BJ (cell line): ENCODE measurements at places on chromosomes 1 and 21.

DNA sequence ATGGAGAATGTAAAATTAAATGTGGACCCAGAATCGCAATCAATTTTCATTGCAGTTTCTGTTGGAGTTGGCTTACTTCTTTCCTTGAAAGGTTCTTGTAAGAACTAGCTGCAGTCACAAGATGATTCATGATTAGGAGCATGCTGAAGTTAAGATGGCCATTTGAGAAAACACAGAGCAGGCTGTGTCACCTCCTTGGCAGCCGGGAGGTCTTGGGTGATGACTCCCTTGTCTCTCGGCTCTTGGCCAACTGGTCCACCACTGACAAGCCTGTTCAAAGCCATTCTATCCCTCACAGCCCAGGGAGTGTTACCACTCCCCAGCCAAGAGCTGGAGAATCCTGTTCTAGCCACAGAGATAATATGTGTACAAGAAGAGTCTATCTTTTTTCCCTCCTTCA, 40.6 kb downstream of the OPTC start:
- DNase-seq, result peak; percentile 85

DNA sequence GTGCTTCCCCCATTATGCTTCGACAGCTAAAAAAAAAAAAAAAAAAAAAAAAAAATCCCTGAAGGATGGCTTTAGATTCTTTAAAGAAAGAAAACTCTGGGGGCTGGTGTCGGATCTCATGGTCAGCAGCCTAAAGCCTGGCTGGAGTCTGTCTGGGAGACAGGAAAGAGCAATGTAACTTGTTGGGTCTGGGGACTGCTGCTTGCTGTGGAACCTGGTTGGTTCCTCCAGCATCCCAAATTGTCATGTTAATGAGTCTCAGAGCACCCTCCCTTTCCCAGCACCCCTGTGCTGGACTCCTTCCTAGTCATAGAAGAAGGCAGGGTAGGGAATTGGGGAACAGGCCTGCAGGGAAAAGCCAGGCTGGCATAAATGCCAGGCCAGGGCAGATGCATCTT, 3.0 kb downstream of the KCNC4 start:
- DNase-seq, result no peak

DNA sequence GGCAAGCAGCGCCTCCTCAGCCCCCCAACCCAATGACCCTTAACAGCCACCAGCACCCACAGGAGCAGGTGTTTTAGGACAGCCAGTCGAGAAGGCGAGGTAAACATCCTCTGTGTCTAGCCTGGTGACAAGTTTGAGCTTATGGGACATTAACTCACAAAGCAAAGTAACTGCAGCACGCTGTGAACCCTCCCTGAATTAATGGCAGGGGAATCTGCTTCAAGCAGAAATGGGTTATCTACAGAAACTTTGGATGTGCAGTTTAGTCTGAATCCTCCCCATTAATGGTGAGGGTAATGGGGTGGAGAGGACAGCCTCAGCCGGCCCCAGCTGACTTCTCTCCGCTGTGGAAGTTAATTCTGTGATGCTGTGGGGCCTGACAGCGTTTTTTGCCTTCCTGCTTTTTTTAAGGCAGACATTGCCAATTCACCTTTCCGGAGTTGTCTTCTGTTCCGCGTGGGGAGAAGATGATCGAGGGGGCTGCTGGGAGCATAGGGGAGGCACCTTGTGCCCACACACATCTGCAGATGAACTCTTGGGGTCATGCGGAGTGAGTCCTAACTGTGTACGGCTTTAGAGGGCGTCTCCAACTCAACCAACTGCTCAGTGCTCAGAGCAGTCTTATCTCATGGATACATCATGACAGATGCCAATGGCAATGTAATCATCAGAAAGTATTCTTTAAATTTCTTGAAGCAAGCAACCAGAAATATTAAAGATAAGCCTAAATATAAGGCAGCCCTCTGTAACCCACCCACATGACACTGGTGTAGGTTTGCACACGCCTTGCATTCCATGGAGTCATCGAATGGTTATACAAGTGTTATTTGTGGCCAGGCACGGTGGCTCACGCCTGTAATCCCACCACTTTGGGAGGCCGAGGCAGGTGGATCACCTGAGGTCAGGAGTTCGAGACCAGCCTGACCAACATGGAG, 41.0 kb downstream of the POFUT2 start:
- DNase-seq, result no peak

GRCh38 chr21:38989745-38990423, 184.2 kb downstream of the ETS2 start:
- DNase-seq, result peak; percentile 54

- no peak for DNase-seq
Observed at GRCh38 chr1:201554190-201554600, 15.3 kb downstream of the NAV1 start.

DNA sequence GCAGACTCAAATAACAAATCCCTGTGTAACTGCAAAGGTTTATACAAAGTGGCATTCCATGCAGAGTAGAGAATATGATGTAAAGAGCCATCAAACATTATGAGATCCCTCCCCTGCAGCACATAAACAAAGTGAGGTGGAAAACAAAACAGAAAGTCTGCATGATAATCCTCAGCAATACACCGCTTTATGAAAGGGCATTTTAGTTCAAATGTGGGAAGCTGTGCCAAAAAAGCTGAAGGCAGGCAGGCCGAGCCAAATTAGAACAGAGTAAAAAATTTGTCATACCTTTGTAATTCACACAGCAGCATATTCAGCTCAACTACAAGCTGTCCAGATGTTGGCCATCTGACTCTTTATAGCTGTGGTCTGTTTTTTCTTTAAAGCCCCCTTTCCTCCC, 113.5 kb downstream of the LHX9 start:
- peak; percentile 48 for DNase-seq

DNA sequence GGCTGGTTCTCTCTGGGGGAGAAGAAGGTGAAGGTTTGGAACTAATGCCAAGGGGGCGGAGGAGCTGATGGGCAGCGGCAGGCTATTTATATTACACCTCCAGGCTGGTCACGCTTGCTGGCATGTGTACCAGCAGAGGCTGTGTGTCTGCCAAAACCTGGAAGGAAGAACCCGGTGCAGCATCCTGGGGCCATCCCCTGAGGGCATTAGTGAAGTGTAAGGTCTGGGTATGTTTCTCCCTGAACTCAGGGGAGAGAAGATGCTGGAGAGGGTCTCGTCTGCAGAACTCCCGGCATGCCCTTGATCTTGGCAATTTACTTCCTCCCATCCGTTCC, 5.3 kb downstream of the DISP3 start:
- DNase-seq, result no peak

- no peak for DNase-seq
Observed at GRCh38 chr1:156172696-156173470, 19.5 kb downstream of the SEMA4A start.

GRCh38 chr1:170471398-170472053, 60.4 kb upstream of the GORAB start:
- peak; percentile 31 for DNase-seq

GRCh38 chr1:42333662-42334239, 1.3 kb downstream of the FOXJ3 start:
- no peak for DNase-seq

- DNase-seq, result no peak
Observed at GRCh38 chr1:100377590-100378361, 25.5 kb downstream of the CDC14A start.

GRCh38 chr1:21262293-21263051, 27.8 kb downstream of the ECE1 start:
- DNase-seq, result peak; percentile 75

DNA sequence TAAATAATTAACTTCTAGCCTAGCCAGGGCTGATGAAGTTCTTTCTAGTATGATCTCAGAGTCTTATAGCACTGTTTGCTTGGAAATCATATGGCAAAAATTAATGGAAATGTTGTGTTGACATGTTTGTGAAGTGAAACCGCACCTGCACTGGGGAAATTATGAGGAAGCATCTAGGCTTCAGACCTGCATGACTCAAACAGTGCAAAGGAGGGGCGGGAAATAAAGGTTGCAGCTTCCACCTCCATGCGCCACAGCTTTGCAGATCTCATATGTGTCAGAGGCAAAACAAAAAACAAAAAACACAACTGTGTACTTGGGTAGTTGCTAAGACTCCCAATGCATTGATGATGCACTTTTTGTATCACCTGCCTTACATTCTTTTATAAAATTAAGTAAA, 1080.6 kb downstream of the PLA2G4A start:
- no peak for DNase-seq

GRCh38 chr1:28644494-28644893, 1.6 kb upstream of the TAF12 start:
- no peak for DNase-seq

DNA sequence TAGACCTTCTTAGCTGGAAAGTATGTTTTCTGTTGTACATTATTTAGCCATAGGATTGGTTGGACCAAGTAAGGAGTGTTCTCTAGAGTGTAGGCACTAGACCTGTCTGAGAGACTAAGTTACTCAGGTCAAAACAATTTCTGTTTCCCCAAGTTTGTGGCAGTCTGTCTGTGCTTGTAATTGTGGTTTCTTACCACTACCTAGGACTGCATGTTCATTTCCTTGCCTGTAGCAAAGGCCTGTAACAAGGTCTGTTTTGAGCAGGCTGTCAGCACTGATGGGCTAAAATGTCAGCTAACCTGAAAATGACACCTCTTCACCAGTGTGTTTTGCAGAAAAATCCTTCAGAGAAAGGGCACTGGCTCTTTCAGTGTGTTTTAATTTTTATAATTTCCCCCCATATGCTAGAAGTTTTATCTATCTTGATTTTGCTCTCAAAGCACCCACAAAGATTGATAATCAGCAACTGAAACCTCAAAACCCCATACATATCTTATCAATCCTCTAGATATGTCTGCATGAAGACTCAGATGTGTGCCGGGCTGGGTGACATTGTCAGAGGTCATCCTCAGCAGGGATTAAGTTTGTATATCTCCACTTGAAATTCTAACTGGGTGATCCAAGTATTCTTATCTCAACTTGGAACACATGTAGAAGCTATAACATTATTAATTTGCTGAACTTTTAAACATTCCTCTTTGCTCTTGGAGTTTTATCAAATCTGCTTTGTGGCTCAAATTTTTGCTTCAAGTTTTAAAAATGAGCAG, 50.7 kb upstream of the ST6GALNAC3 start:
- DNase-seq, result no peak

DNA sequence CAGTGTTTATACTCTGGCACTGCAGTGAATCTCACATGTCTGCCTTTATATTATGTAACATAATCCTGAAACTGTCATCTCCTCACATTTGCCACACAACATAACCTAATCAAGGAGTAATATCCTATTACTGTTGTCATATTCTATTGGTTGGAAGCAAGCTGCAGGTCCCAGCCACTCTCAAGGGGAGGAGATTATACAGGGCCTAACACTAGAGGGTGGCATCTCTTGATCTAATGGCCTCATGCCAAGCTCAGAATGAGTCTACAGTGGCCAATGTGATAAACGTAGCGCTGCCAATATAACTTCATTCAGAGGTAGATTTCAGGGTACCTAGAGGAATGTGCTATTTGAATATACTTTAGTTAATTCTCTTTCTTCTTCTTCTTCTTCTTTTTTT, 166.8 kb downstream of the BACH1 start:
- no peak for DNase-seq

DNA sequence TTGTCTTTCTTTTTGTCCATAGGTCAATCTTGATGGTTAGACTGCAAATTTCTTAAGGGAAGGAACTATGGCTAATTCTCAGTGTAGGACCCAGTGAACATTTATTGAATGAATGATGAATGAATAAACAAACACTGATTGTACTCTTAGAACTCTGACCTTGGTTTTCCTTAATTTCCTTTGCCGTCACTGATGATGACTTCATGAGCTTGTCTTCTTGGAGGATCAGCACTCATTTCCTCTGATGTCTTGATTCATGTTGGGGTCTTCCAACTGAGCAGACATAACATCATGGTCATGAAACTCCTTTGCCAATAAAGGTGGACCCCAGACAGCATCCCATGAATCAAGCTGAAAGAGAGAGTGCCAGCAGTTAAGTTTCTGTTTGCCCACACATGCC, 96.3 kb downstream of the PLPP3 start:
- DNase-seq, result no peak

DNA sequence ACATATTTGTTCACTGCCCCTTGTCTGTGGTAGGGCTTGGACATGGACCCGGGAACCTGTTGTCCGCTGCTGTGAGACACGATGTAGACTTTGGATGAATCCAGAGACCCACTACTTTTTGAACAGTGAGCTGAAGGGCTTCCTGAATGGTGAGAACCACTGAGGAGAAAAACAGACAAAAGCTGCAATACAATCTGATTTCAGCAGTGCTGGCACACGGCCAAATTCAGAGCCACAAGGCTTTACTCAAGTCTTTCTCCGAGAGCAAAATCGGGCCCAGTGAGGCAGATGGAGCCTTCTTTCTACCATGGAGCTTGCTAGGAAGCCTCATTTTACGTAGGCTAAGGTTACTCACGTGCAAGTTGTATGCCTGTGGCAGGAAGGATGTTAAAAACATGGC, 197.6 kb downstream of the SIPA1L2 start:
- no peak for DNase-seq

DNA sequence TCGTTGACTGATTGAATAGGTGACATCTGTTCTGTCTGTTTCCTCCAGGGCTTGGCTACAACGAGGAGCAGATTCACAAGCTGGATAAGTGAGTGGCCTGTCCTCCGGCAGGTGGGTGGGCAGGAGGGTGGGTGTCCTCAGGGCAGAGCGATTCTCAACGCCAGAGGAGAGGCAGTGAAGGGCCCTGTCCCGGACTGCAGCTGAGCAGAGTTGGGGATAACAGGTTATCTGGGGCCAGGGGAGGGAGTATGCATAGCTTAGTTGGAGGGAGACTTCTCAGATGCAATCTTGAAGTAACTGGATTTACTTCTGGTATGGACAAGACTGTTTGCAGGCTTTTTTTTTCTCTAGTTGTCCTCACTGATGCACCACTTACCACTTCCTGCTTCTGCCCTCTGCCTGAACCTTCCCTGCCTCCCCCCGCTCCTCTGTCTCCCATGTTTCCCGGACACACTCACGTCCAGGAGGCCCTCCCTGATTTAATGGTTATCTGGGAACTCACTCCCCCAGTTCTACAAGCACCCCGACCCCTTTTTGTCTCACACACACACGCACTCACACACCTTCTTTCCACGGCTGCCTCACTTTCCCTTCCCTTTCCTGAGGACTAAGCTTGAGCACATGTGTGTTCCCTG, 16.4 kb upstream of the RASSF5 start:
- no peak for DNase-seq

GRCh38 chr1:81800695-81801650, at the start of gene ADGRL2:
Gene ADGRL2, plus strand, starts transcription at chr1:81800934. Its CDS starts 36,051 bp downstream, at chr1:81836985.
- peak; percentile 44 for DNase-seq

DNA sequence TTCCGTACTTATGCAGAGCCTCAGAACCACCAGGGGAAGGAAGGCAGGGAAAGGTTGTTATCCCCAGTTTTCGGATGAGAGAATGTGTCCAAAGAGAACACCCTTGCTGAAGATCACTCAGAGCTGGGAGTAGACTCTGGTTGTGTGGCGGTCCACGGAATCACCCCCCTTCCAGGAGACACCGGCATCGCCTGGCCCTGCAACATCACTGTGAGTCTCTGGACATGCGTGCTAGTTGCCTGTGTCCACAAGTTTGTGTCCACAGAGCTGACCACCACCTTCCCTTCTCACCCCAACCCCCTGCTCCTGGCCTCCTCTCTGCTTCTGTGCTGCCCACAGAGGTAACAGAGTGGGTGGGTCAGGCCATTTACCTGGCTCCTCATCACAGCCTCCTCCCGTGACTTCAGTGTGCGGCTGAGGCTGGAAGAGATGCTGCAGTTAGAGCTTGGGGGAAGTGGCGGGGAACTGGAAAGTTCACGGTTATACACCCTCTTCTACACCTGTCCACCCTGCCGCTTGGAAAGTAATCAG, 7.3 kb downstream of the MYBPH start:
- no peak for DNase-seq
